Body of pancreas (tissue), 4 donors: ENCODE measurements at places on chromosomes 11 and 22. TPM values are rescaled to one million over a fixed set of nuclear protein-coding genes. Genes with fewer than 3 reads are reported as not detected.

DNA sequence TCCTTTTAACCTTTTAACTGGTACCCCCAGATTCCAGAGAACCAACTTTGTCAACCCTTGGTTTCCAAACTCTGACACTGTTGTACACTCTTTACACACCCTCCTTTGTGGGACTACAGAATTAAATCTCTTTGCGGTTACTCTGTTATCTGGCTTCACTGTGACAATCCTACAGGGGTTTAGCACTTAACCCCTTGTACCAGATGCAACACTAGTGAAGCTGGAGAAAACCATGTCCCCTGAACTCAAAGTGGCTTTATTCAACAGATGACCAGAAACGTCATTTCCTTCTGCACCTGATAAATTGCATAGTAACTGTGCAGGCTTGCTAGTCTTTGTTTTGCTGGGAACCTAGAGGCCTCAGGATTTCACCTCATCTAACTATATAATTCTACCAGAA lies 5.6 kb upstream of the GAB2 start:
- H3K27me3 ChIP-seq: no peaks in the 10 kb centered on the region
- no peak overlapping the region for H3K27ac ChIP-seq
- H3K4me3 ChIP-seq: no peak overlapping the region
- H3K36me3 ChIP-seq: no peaks in the 10 kb centered on the region
- H3K4me1 ChIP-seq: peaks cover 25% of the 10 kb centered on the region
- DNase-seq: no peak

GRCh38 chr11:60345489-60345888 lies 18.4 kb downstream of the MS4A6E start:
- no peaks in the 10 kb centered on the region for H3K27me3 ChIP-seq
- peak; percentile 32 for DNase-seq
- H3K36me3 ChIP-seq: no peaks in the 10 kb centered on the region
- H3K4me1 ChIP-seq: no peaks in the 10 kb centered on the region
- no peak overlapping the region for H3K4me3 ChIP-seq

DNA sequence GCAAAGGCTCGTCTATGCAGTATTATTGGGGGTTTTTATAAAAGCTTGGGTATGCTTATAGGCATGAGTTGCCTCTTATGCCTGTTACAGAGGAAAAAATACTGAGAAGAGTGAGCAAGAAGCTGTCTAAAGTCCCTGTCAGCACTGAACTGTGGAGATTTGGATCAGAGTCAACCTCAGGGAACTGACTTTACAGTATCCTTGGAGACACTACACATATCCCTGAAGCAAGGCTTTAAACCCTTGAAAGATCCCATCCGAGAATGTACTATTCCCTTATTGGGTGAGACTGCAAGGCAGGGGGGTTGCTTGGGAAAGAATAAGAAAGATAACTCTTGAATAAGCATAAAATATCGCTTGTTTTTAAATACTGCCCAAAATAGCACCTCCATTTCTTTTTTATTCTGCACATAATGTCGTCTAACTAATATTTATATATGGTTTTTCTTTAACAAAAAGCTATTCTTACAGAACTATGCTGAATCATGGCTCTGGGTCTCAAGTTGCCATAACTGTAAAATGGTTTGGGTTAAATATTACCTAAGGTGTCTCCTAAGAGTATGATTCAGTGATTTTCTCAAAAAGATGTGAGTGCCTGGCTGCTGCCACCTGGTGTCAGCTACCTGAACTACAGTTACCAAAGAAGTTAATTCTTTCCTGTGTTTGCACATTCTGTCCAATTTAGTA lies 1062.8 kb downstream of the DLG2 start:
- no peaks in the 10 kb centered on the region for H3K36me3 ChIP-seq
- peak; percentile 70 for DNase-seq
- peaks cover 6% of the 10 kb centered on the region for H3K4me1 ChIP-seq
- no peak overlapping the region for H3K27ac ChIP-seq
- H3K27me3 ChIP-seq: no peaks in the 10 kb centered on the region

DNA sequence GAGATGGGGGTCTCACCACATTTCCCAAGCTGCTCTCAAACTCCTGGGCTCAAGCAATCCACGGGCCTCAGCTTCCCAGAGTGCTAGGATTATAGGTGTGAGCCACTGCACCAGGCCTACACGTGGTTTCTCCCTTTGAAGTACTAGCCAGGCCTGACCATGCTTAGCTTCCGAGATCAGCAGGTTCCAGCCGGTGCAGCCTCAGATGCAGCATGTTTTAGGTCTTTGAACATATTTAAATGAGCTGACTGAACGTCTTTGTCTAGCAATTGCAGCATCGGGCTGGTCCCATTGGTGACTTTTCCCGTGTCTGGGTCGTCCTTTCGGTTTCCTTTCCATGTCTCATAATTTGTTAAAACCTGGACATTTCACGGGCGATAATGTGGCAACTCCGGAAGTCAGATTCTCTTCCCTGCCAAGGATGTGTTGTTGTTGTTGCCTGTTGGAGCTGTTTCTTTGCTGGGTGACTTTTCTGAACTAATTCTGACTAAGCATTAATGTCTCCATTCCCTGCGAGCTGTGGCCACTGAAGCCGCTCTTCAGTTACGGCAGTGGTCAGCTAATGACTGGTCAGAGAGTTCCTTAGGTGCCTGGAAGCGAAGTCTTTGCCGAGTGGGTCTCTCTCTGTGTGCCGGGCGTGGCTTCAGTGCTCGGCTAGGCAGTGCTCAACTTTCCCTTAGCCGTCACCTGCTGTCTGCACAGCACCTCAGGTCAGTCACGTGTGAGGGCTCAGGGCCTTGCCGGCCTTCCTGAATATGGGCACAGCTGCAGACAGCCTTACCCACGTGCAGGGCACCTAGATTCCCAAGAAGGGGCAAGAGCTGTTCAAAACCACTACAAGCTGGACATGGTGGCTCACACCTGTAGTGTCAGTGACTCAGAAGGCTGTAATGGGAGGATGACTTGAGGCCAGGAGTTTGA lies 3.8 kb upstream of the CYP2D6 start:
- no peak overlapping the region for H3K4me3 ChIP-seq
- DNase-seq: no peak
- no peaks in the 10 kb centered on the region for H3K27me3 ChIP-seq
- H3K36me3 ChIP-seq: no peaks in the 10 kb centered on the region
- no peaks in the 10 kb centered on the region for H3K4me1 ChIP-seq

DNA sequence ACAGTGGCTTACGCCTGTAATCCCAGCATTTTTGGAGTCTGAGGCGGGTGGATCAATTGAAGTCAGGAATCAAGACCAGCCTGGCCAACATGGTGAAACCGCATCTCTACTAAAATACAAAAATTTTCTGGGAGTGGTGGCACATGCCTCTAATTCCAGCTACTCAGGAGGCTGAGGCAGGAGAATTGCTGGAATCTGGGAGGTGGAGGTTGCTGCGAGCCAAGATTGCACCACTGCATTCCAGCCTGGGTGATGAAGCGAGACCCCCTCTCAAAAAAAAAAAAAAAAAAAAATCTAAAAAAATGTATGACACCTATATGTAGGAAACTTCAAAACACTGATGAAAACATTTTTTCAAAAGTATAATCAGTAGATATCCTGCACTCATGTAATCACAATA lies 242.7 kb upstream of the CHORDC1 start:
- H3K36me3 ChIP-seq: no peaks in the 10 kb centered on the region
- DNase-seq: no peak
- H3K4me1 ChIP-seq: no peaks in the 10 kb centered on the region
- no peaks in the 10 kb centered on the region for H3K27me3 ChIP-seq

PHOX2A gene
- not detected for total RNA-seq

GRCh38 chr11:112440518-112440917 lies 179.9 kb upstream of the PLET1 start:
- no peaks in the 10 kb centered on the region for H3K27me3 ChIP-seq
- no peaks in the 10 kb centered on the region for H3K36me3 ChIP-seq
- no peaks in the 10 kb centered on the region for H3K4me1 ChIP-seq
- no peak overlapping the region for H3K4me3 ChIP-seq

DNA sequence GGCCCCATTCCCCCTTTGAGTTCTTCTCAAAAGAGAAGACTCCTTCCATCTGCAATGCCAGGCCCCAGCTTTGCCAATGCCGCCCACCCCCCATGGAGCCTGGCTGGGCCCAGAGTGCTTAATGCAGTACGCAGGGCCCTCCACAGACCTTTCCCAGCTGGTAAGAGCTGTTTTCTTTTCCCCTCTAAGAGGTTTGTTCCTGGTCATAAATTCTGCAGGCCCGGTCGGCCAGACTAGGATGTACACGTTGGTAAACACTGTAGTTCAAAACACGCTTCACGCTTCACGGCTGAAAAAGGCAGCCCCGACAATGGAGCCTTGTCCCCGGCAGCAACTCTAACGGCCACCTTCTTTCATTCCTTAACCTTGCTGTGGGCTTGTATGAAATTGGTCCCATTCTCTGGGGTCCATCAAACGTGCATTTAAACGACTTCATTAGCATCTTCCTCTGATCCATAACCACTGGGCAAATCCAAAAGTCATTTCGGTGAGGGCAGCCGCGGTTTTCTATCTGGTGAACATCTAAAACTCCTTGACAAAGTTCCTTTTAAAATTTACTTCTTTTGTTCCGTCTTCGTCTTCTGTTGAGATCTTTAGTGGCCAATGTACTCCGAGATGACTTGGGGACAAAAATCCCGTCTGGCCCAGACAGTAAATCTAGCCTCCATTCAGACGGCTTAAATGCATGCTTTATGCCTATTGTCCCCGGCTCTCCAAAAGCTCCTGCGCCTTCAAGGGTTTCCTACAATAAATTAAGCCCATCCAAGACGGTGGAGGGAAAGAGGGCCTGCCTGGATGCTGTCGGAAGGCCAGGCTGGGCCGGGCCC lies 60.0 kb upstream of the MYEOV start:
- no peak overlapping the region for H3K4me3 ChIP-seq
- H3K4me1 ChIP-seq: no peaks in the 10 kb centered on the region
- no peaks in the 10 kb centered on the region for H3K27me3 ChIP-seq
- DNase-seq: peak; percentile 2
- H3K27ac ChIP-seq: no peak overlapping the region
- H3K36me3 ChIP-seq: no peaks in the 10 kb centered on the region

GRCh38 chr11:124919898-124920297 lies 848 bp downstream of the HEPN1 start:
- H3K27me3 ChIP-seq: no peaks in the 10 kb centered on the region
- no peak overlapping the region for H3K4me3 ChIP-seq
- no peaks in the 10 kb centered on the region for H3K36me3 ChIP-seq
- DNase-seq: no peak

GRCh38 chr11:120249279-120250262 lies 9.6 kb downstream of the POU2F3 start:
- DNase-seq: no peak
- no peaks in the 10 kb centered on the region for H3K4me1 ChIP-seq
- no peaks in the 10 kb centered on the region for H3K27me3 ChIP-seq
- H3K27ac ChIP-seq: no peak overlapping the region
- H3K36me3 ChIP-seq: no peaks in the 10 kb centered on the region
- H3K4me3 ChIP-seq: no peak overlapping the region

RAG1 gene
- 0.33 TPM for total RNA-seq

MB gene
- total RNA-seq: not detected

C1QTNF6 gene
- 4.7 TPM for total RNA-seq

SAA4 gene
- total RNA-seq: not detected

- no peaks in the 10 kb centered on the region for H3K36me3 ChIP-seq
- H3K4me1 ChIP-seq: no peaks in the 10 kb centered on the region
- H3K4me3 ChIP-seq: no peak overlapping the region
These were observed 19.4 kb upstream of the CTSD start for GRCh38 chr11:1782831-1783724.

DNA sequence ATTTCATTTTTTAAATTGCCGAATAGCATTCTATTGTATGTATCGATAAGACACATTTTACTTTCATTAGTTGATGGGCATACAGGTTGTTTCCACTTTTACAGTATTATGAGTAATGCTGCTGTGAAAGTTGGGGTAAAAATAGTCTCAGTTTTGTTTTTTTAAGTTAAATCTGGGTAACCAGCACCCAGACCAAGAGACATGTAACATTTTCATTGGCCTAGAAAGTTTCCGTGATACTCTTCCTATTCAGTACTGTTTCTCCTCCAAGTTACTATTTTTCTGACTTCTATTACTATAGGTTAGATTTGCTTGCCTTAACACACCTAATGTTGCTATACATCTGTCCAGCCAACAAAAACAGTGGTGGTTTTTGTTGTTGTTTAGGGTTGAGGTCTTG lies 12.3 kb downstream of the IPO7 start:
- H3K4me3 ChIP-seq: no peak overlapping the region
- no peaks in the 10 kb centered on the region for H3K4me1 ChIP-seq
- no peak for DNase-seq
- no peak overlapping the region for H3K27ac ChIP-seq

DNA sequence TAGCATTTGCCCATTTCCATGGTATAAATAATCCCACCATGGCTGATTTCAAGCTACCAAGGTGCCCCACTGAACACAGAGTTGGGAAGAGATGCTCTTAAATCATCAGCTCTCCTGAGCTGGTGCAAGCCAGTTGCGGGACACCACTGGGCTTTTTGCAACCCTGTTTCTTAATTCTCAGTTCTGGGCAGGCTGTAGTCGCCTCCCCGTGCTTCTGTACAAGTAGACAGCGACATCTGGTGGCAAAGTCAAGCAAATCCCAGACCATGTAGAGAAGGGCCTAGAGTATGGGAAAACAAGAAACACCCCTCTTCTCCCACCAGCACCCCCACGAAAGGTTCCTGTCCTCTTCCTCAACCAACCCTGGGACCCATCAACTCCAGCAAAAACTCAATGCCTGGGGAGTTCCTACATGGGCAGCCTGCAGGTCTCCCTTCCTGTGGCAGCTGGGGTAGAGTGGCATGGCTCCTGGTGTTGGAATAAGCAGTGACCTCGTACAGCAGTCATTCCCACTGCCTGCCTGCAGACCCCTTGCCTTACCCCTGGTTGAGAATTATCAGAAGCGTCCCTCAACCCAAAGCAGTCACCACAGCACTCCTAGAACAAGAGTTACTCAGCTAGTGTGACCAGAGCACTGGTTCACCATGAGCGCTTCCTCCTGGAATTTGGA lies 68.4 kb downstream of the IGLL5 start:
- peak; percentile 74 for DNase-seq
- H3K4me3 ChIP-seq: no peak overlapping the region
- no peaks in the 10 kb centered on the region for H3K36me3 ChIP-seq
- no peaks in the 10 kb centered on the region for H3K27me3 ChIP-seq
- H3K4me1 ChIP-seq: peaks cover 3% of the 10 kb centered on the region

OR4C5 gene
- total RNA-seq: not detected

- no peak overlapping the region for H3K4me3 ChIP-seq
- H3K27me3 ChIP-seq: no peaks in the 10 kb centered on the region
- no peaks in the 10 kb centered on the region for H3K4me1 ChIP-seq
- no peak for DNase-seq
- no peak overlapping the region for H3K27ac ChIP-seq
These were observed 442.7 kb upstream of the KIRREL3 start for GRCh38 chr11:127443297-127443696.

GRCh38 chr22:49971232-49972162 lies 10.9 kb downstream of the PIM3 start:
- no peaks in the 10 kb centered on the region for H3K36me3 ChIP-seq
- no peak overlapping the region for H3K27ac ChIP-seq
- no peaks in the 10 kb centered on the region for H3K27me3 ChIP-seq
- no peak overlapping the region for H3K4me3 ChIP-seq
- peaks cover 54% of the 10 kb centered on the region for H3K4me1 ChIP-seq

DNA sequence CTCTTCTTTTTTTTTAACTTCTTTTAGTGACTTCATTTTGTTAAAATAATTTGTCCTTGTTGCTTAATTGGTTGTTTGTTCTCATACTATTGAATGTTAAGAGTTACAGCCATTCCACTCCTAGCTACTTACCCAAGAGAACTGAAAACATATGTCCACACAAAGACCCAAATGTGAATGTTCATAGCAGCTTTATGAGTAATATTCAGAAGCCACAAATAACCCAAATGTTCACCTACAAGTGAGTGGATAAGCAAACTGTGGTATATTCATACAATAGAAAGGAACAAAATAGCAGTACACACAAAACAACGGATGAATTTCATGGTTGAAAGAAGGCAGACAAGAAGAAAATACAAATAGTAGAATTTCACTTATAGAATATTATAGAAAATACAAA lies 1.4 kb upstream of the OR4D11 start:
- DNase-seq: no peak
- no peak overlapping the region for H3K27ac ChIP-seq
- H3K4me1 ChIP-seq: no peaks in the 10 kb centered on the region
- H3K4me3 ChIP-seq: no peak overlapping the region
